ENCODE measurements at places on chromosomes 2 and 18.

DNA sequence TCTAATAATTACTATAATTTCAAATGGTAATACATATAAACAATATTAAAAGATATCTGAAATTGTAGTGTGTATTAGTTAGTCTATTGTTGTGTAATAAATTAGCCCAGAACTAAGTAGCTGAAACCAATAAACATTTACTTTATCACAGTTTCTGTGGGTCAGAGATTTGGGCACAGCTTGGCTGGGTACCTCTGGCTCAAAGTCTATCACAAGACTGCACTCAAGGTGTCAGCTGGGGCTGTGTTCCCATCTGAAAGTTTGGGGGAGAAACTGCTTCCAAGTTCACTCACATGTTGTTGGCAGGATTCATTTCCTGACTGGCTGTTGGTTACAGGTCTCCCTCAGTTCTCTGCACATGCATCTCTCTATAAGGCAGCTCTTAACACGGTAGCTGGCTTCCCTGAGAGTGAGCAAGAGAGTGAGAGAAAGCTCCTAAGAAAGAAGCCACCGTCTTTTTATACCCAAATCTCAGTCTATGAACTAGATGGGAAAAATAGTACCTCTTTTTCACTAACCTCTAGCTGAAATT lies 25.6 kb upstream of the WIPF1 start:
- DNase-seq: no peak

DNA sequence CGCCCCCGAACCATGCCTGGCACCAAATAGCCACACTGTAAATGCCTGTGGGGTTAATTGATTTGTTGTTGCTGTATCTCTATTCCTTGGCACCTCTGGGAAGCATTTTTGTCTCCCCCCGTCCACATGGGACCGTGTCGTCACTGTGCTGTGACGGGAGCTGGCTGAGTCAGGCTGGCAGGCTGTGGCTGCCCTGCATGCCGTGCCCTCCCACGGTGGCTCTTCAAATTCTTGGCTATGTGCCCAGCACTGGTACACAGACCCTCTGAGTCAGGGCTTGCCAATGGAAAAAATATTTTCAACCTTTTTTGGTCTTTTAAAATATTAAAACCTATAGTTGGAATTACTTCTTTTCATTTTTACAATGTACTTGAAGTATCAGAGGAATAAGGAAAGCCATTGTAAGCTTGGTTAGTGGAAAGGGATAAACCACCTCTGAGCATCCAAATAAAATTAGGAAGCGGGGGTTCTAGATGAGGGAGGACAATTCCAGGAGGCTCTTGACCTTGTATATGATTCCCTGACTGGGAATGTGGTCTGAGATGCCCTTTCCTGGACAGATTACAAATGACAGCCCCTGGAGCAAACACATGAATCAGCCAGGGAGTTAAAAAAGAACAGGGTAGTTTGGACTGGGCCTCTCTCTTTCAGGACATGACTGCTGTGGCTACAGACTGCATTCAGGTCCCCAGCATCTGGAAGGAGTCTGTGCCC lies 59.4 kb downstream of the DGKD start:
- DNase-seq: peak; percentile 40

DNA sequence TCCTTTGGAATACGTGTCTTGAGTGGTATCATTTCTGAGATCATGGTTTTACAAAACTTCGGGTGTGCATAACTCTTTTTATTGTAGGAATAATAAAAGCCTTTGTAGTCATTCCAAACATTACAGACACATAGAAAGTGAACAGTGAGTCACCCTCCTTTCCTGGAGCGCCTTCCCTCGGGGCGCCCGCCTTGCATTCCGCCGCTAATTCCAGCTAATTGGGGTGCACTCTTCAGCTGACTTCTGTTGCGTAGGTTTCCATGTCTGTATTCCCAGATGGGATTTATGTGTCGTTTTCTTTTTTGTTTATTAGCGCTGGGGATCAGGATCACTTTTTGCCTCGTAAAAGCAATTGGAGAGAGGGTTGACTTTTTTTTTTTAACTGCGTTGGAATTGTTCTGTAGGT lies 18.7 kb downstream of the SH3BP4 start:
- DNase-seq: no peak

DNA sequence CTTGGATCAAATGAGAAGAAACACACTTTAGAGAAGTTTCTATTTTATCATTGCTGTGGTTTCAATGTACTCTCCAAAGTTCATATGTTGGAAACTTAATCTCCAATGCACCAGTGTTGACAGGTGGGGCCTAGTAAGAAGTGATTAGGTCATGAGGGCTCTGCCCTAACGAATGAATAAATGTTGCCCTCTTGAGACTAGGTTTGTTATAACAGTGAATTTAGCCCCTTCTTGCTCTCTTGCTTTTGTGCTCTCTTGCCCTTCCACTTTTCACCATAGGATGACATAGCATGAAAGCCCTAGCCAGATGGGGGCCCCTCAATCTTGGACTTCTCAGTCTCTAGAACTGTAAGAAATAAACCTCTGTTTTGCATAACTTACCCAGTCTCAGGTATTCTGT lies 664.8 kb downstream of the DCC start:
- DNase-seq: no peak

DNA sequence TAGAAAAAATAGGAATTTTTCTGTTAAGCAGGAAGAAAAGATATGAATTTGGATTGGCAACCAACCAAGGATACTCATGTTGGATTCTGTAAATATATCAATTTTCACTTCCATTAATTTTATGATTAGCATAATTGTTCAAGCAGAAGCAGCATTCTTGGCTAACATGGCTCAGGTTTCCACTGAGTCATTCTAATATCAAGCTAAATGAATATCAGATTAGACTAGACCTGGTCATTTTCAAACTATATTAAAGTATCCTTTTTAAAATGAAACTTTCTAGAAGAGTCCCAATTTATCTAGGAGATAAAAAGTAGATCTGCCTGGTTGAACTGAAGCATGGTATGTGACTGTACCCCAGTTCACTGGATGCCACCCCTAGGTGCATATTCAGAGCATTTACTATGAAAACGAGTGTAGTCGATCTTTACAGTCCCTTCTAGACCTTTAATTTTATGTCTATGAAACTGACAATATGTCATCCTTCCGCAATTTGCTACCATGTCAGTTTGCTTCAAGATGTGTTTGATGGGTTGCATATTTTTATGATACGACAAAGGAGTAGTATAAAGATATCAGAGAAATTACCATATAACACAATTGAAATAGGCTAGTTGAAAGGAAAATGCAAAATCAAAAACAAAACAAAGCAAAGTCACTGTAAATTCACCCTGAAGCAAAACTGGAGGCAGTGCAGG lies 704.9 kb downstream of the ERBB4 start:
- DNase-seq: no peak

GRCh38 chr2:233430081-233430480 lies 75.8 kb downstream of the DGKD start:
- DNase-seq: no peak

- DNase-seq: no peak
Observed at GRCh38 chr2:96151595-96152303, 6.5 kb upstream of the DUSP2 start.

- DNase-seq: no peak
Observed at GRCh38 chr2:74440378-74441169, 1.2 kb downstream of the RTKN start.

GRCh38 chr18:7158216-7158615 lies 40.6 kb upstream of the LAMA1 start:
- DNase-seq: no peak

DNA sequence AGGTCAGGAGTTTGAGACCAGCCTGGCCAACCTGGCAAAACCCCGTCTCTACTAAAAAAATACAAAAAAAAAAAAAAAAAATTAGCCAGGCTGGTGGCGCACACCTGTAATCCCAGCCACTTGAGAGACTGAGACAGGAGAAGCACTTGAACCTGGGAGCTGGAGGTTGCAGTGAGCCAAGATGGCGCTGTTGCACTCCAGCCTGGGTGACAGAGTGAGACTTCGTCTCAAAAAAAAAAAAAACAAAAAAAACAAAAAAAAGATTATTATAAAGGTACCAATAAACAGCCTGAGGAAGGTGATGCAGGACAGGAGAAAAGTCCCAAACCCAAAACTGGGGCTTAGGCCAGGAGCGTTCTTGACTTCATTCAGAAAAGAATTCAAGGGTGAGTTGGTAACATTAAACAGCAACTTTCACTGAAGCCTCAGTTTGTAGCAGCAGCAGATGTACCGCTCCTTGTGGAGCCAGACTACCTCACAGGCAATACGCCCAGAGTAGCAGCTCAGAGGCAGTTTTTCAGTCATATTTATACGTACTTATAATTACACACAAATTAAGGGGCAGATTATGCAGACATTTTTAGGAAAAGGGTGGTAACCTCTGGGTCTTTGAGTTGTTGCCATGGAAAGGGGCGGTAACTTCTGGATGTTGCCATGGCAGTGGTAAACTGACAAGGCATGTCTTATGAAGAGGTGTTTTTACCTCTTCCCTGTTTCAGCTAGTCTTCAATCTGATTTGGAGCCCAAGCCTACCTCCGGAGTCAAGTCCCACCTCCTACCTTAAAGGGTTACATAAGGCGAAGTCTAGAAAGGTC lies 1596.6 kb upstream of the CELF4 start:
- no peak for DNase-seq

DNA sequence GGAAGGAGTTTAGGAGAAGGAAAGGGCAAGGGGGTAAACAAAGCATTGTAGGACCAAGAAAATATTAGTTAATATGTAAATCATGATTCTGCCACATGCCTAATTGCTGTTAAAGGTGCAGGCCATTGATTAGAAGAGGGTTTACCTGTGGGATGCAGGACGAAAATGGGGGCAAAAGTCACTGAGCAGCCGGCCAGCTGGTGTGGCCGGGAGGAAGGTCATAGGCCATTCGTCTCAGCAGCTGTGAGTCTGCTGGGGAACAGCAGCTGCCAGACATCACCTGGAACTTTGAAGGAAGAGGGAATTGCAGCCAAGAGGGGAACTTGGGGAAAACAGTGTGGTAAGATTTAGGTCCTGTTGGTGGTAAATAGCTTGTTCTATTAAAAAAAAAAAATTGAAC lies 184.4 kb downstream of the DYSF start:
- DNase-seq: no peak

DNA sequence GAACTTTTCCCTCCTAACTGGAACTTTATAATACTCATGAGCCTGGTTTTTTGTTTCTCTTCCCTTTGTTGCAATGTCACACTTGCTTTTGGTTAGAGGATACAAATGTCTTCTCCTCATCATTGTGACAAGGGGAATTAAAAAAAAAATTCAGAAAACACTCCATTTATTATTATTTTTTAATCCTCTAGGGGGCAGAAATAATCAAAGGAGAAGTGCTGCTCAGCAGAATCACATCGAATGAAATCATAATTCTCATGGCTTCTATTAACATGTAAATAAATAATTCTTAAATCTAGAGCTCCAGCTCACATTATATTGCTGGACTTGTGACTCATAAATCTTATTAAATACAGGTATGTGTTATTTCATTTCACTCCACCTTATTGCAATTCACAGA lies 273.8 kb downstream of the TRIB2 start:
- no peak for DNase-seq
